ENCODE measurements at places on chromosomes 12 and 14. TPM values are rescaled to one million over a fixed set of nuclear protein-coding genes. Genes with fewer than 3 reads are reported as not detected.

AKAP6 gene
- polyA plus RNA-seq = 0.81 TPM

GAPDH gene
- polyA plus RNA-seq = 3,805 TPM

WNT5B gene
- 4.9 TPM for polyA plus RNA-seq

NAV3 gene
- polyA plus RNA-seq = 1.9 TPM

ERP27 gene
- polyA plus RNA-seq = 0.12 TPM

ACSM4 gene
- not detected for polyA plus RNA-seq

GRCh38 chr12:11959117-11959823 is 111.5 kb upstream of the BCL2L14 start:
- H3K4me1 ChIP-seq = no peaks in the 10 kb centered on the region
- no peak for DNase-seq
- H3K27me3 ChIP-seq = no peaks in the 10 kb centered on the region
- no peak overlapping the region for H3K27ac ChIP-seq
- no peak overlapping the region for H3K4me3 ChIP-seq
- H3K36me3 ChIP-seq = no peaks in the 10 kb centered on the region

DNA sequence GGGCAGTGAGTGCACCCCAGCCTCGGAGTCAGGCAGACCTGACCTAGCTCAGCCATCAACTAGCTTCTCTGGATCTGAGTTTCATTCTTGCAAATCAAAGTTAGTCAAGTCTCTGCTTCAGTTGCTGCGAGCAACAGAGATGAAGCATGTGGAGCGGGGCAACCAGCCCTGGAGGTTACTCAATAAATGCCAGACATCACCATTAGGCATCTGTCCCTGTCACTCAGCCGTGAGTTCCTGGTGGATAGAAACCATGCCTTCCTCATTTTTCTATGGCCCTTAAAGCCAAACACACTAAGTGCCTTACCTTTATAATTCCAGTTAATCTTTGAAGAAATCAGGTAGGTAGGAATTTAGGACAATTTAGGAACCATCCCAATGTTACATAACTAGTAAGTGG is 19.3 kb downstream of the RFX4 start:
- no peak for DNase-seq
- H3K36me3 ChIP-seq = no peaks in the 10 kb centered on the region
- no peaks in the 10 kb centered on the region for H3K4me1 ChIP-seq
- no peak overlapping the region for H3K27ac ChIP-seq
- H3K4me3 ChIP-seq = no peak overlapping the region
- H3K27me3 ChIP-seq = no peaks in the 10 kb centered on the region

DNA sequence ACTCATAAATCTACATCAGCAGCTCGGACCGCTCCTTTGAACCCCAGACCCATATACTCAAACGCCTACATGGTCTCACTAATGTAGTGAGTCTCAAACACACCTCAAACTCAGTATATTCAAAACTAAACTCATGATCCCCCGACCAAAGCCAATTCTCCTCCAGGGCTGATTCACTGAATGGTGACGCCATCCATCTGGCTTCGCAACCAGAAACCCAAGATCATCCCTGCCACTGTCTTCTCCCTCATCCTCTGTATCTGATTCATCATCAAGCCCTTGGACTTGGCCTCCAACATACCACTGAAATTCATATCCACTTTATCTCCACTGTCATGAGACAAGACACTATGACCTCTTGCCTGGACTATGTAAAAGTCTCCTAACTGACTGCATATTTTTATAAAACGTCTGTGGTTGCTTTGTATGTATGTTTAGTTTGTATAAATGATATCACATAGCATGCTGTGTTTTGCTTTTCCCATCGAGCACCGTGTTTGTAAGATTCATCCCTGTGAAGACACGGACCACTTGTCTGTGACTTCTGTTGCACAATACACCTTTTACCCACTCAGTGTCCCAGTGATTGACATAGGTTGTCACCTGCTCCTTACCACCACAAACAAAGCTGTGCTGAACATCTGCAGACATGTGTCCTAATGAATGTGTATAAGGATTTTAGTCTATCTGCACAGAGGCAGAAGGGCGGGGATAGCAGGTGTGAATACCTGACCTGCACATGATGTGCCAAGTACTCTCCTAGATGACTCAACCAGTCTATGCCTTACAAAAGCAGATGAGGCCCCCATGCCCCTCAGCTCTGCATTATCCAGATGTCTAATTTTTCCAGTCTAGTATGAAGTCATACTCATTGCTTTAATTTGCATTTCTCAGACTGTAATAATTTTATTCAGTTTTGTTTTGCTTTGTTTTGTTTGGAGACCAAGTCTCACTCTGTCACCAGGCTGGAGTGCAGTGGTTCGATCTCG is 76.9 kb downstream of the VWF start:
- no peaks in the 10 kb centered on the region for H3K36me3 ChIP-seq
- H3K27ac ChIP-seq = no peak overlapping the region
- H3K4me1 ChIP-seq = peaks cover 3% of the 10 kb centered on the region

- H3K27me3 ChIP-seq = no peaks in the 10 kb centered on the region
- H3K4me3 ChIP-seq = no peak overlapping the region
- H3K27ac ChIP-seq = peak overlapping the region; percentile 68
- DNase-seq = peak; percentile 45
Measured at GRCh38 chr14:94601884-94602391, 10.3 kb upstream of the SERPINA3 start.

- H3K36me3 ChIP-seq = no peaks in the 10 kb centered on the region
- H3K4me1 ChIP-seq = no peaks in the 10 kb centered on the region
- no peaks in the 10 kb centered on the region for H3K27me3 ChIP-seq
- DNase-seq = no peak
- H3K4me3 ChIP-seq = no peak overlapping the region
Measured at GRCh38 chr12:77996670-77997069, 166.0 kb downstream of the NAV3 start.

DNA sequence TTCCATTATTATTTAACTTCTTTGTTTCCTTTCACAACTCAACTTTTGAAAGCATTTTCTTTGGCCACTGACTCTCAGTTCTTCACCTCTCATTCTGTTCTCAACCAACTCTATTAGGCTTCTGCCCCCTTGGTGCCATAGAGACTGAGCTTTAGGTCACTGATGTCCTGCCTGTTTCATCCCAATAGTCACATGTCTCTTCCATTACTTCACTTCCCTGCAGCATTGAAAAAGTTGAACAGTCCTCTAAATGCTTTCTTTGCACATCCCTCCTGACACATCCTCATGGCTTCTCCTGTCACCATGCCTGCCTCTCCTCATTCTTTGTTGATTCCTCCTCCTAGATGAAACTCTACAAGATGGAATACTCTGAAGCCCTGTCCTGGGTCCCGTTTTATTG is 2.7 kb downstream of the CLEC12A start:
- DNase-seq = no peak
- H3K27ac ChIP-seq = no peak overlapping the region
- no peaks in the 10 kb centered on the region for H3K36me3 ChIP-seq
- H3K27me3 ChIP-seq = no peaks in the 10 kb centered on the region

DNA sequence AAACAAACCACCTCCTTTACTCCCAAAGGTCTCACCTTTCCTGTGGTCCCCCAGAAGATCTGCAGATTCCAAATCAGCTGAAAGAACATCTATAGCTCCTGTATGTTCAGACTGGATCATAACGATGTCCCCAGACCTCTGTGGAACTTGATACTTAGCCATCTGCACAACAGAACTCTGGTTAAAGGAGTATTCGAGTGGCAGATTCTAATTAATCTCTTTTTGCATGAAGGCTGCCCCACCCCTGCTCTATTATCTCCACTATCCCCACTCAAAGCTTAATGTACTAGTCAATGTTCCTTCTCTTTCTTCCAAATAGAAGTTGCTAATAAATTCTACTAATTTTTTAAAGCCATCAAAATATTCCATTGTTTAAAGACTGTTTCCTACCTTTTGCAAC is 22.8 kb downstream of the GSTZ1 start:
- DNase-seq = no peak
- no peak overlapping the region for H3K4me3 ChIP-seq
- peaks cover 10% of the 10 kb centered on the region for H3K36me3 ChIP-seq
- H3K4me1 ChIP-seq = no peaks in the 10 kb centered on the region
- H3K27ac ChIP-seq = no peak overlapping the region

DNA sequence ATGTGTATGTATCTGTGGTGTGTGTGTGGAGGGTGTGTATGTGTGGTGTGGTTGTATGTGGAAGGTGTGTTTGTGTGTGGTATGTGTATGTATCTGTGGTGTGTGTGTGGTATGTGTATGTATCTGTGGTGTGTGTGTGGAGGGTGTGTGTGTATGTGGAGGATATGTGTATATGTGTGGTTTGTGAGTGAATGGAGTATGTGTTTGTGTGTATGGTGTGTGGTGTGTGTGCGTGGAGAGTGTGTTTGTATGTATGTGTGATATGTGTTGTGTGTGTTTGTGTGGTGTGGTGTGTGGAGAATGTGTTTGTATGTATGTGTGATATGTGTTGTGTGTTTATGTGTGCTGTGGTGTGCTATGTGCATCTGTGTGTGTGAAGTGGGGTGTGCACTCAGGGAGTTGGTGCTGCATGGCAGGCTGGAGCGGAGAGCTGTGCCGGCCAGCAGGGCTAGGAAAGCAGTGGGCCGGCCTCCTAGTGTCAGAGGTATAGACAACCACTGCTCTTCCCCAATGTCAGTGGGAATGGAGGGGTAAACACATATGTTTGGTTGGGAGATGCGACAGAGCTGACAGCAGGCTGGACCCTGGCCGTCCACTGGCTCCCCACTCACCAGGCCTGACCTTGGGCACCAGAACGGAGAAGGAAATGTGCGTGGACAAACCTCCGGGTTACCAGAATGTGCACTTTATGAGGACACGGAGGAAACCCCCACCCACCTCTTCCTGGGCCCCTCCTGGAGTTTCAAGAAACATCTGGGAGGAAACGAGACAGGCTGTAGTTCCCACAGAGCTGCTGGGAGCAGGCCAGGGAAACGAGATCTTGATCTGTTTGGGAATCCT is 60.7 kb downstream of the CLMN start:
- H3K4me1 ChIP-seq = no peaks in the 10 kb centered on the region
- peaks cover 11% of the 10 kb centered on the region for H3K36me3 ChIP-seq
- H3K27me3 ChIP-seq = no peaks in the 10 kb centered on the region
- no peak overlapping the region for H3K27ac ChIP-seq
- no peak overlapping the region for H3K4me3 ChIP-seq

DNA sequence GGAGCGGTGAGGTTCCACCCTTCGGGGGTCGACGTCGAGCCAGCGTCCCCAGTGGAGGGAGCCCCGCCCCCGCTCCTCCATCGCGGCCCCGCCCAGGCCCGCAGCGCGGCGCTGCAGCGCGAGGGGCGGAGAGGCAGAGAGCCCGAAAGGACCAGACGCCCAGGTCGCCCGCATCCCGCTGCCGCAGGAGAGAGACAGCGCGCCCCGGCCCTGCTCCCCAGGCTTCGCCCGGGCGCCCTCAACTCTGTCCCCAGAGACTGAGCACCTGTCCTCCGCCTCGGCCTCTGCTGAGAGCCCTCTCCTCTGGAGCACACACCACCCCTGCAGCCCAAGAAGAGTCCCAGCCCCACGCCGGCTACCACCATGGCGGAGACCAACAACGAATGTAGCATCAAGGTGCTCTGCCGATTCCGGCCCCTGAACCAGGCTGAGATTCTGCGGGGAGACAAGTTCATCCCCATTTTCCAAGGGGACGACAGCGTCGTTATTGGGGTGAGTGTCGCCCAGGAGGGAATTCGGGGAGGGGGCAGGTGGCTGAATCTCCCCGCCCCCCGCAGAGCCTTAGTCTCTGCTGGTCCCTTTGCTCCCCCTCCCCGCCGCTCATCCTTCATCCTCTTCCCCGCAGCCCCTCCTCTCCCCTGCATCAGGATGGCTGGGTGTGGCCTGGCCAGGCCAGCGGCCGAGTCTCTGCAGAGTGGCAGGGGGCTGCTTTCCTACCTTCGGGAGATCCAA is at the start of gene KIF5A:
Gene KIF5A, plus strand, starts transcription at position 136 of the 732 bp plus-strand sequence. Its CDS starts 228 bp downstream, at position 364.
- no peak for DNase-seq
- no peak within 1 kb of the TSS for H3K27ac ChIP-seq
- no peaks in the 10 kb centered on the region for H3K36me3 ChIP-seq
- peak within 1 kb of the TSS; percentile 29 for H3K4me3 ChIP-seq

DNA sequence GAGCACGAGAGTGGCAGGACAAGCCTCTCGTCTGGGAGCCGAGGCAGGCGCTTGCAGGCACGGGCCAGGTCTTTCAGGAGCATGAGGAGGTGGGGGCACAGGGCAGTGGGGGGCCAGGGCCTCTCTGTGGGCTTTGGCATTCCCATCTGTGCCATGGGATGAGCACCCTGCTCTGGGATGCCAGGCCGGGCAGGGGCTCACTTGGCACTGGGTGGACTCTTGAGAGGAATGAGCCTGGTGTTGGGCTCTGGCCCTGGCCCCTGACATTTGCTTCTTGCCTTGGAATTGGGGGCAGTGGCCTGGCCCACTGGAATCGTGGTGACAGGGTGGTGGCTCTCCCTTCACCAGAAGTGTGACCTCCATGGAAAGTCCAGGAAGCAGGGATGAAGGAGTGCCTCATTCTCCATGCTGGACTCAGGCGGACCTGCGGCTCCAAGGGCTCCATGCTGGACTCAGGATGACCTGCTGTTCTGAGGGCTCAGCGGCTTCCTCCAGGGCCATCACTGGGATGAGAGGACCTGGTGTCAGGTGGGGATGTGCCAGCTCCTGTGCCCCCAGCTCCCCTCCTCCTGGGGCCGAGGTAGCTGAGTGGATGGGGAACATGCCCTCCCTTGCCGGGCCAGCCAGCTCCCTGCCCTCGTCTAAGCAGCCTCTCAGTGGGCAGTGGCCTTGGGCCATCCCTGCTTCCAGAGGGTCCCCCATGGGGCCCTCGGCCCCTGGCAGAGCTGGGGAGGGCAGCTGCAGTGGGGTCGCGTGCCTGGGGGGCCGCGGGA is 220.3 kb downstream of the KIF26A start:
- H3K4me1 ChIP-seq = peaks cover 43% of the 10 kb centered on the region
- no peak overlapping the region for H3K27ac ChIP-seq
- no peak for DNase-seq
- H3K27me3 ChIP-seq = no peaks in the 10 kb centered on the region

DNA sequence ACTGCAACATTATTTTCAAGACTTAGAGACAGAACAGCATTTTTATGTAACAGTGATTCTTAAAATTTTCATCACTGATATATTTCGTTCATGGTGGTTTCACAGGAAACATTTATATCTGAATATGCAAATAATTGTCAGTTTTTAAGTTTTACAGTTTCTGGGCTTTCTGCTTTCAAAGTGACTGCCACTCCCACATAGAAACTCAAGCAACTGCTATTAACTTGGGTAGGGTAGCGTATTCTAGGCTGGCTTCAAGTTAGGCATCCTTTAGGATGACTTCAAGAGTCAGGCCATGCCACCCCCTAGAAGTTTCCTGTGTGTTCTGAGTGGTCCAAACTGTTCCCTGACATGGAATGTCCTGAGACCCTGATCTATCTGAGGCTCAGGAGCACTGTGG is 123.6 kb upstream of the TSPAN8 start:
- H3K27ac ChIP-seq = no peak overlapping the region
- no peaks in the 10 kb centered on the region for H3K27me3 ChIP-seq
- DNase-seq = no peak
- no peaks in the 10 kb centered on the region for H3K4me1 ChIP-seq
